ENCODE measurements at places on chromosomes 12 and 14.

DNA sequence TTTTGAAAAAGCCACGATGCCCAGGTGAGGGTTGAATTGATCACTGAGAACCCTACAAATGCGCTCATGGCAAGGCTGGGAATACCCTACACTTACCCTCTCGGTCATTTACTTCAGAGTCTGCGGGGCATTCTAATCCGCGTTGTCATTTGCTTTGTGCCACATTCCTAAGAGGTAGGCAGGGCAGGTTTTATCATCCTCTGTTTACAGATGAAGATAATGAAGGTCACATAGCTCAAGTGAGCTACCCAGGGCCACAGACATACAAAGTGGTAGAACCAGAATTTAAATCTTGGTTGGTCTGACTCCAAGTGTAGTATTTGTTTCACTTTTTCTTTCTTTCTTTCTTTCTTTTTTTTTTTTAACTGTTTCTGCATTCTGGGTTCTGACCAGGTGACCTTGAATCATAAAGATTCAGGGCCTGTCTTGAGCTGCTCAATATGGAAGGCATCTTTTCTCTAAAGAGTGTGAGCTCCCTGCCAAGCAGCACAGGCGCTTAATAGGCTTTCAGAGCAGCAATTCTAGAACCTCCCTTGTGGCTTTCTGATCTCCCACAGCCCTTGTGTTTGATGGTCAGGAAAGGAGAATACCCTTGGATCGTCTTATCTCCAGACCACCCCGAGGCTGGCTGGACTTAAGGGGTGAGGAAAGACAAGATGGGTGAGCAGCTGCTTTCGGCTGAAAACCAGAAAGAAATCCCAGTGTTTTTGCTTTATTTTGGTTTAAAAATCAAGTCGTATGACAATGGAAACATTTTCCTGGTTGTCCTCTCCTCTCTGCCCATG lies 662 bp upstream of the BATF start:
- DNase-seq, result no peak

DNA sequence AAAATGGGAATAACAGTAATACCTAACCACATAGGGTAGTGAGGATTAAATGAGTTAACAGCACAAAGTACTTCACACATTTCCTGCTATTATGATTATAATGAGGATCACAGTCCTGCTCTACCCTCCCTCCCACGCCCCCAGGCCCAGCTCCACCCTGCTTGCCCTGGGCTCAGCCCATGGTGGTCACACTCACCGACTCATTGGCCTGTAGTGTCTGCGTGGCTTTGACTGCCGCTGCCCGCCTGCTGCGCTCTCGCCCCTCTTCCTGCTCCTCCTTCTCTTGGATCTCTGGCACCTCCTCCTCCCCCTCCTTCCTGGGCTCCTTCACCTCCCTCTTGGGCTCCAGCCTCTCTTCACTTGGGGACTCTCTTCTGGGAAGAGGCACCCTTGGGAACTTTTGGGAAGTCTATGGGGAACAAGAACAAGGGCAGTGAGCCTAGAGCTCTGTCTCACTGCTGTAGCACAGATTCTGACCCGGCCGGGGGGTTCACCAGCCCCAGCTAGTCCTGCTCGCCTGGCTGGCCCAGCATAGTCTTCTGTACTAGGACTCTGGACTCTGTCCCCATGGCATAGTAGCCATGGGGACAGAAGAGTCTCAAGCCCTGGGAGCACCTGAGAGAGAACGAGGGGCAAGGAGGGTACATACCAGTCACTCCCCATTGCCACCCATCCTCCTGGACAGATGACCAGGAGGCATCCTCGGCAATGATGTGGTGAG lies 7.1 kb upstream of the PNMA1 start:
- no peak for DNase-seq

DNA sequence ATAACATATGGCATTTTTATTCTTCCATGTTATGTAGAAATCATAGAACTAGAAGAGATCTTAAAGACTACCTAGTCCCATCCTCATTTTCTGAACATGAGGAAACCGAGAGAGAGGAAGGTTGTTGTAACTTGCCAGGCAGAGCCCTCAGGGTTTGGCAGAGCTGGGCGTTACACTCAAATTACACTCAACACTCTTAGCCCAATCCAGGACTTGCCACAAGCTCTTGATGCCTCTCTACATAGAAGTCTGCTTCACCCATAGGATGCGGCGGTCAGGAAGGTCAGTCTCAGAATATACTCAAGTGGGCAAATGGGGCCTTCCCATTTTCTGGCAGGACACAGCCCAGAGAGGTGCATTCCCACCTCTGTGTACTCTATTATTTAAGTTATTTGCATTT lies 208.1 kb downstream of the ZFP36L1 start:
- no peak for DNase-seq

- DNase-seq, result no peak
Measured at GRCh38 chr12:53735556-53735955, 8.3 kb upstream of the CALCOCO1 start.

DNA sequence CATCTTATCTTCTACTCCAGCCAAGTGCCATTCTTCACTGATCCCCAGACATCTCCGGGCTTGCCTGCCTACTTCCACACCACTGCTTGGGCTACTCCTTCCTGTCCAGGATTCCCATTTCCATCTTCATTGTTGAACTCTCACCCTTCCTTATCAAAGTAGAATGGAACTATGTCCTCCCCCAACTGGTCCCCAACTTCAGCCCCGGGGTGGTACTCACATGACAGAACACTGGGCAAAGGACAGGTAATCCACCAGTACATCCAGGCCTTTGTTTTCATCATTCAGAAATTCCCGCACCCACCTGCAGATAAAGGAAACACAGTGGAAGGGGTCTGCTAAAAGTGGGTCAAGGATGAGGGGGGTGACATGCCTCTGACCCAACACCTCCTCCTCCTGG lies 38.4 kb downstream of the PRPF40B start:
- DNase-seq, result no peak

DNA sequence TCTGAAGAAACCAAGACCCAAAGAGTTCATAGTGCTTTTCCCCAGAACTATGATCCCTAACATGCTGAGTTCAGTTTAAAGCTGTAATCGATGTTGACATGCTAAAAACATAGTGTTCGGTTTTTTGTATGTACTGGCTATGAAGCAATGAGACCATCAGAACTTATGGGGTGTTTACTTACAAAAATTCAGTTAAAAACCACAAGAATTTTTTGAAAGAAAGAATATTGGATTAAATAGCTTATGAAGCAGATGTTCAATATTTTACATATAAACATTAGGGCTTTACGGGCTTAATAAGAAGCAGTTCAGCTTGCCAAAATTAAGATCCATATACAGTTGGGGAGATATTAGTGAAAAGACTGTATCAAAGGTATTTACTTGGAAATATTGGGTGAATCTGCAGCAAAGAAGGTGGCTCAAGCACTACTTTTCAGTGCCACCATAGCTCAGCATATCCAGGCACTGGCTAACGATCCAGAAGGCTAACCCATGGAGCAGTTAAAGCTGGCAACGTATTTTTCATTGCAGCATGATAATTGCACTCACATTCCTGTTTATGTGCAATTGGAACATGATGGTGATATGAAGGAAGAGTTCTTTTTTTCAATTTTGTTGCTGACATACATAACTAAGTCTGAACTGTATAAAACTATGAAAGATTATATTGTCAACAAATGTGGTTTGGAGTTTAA lies 125.9 kb downstream of the EFCAB11 start:
- no peak for DNase-seq

DNA sequence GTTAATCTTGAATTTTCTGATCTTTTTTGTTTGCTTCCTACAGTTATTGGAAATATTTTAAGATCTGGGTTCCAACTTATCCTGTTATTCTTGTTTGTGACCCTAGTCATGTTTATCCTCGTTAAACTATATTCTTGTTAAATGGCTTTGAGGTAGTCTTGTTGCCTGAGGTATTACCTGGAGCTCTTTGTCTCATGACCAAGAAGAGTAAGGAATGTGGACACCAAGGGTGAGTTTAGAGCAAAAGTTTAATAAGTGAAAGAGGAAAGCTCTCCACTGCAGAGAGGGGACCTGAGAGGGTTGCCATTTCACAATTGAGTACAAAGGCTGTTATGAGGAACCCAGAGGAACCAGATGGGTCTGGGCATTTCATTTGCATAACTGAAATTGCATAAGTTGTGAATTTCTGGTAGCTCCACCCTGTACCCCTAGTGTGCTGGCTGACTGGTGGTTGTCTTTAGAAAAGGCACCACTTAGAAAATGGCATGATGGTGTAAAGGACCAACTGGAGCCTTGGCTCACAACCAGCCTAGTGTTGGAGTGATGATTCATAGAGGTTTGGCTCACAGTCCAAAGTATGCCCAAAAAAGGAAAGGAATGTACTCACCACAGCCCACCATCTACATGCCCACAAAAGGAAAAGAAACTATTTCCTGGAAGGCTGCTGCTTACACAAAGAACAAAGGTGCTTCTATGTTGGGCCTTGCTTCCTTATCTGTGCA lies 36.7 kb upstream of the RESF1 start:
- peak; percentile 22 for DNase-seq

DNA sequence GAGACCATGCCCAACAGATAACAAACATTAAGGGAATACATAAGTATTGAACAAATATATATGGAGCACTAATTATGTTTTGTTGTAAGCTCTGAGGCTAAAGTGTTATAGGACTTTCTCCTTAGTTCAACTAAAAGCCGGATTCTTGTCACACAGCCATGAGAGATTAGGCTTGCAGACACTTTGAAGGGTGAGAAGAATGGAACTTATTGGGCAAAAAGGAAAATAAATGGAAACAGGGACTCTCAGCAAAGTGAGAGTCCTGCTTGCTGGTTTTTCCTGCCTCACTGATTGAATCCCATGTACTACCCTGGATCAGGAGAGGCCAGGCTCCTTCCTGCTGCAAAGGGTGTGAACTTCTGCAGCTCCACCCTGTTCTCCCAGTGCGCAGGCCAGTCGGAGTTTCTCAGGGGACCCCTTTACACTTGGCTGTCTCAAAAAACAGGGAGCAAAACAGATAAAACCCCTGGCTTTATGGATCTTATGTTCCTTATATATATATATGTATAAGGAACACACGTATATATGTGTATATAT lies 77.1 kb upstream of the FUT8 start:
- DNase-seq, result no peak

DNA sequence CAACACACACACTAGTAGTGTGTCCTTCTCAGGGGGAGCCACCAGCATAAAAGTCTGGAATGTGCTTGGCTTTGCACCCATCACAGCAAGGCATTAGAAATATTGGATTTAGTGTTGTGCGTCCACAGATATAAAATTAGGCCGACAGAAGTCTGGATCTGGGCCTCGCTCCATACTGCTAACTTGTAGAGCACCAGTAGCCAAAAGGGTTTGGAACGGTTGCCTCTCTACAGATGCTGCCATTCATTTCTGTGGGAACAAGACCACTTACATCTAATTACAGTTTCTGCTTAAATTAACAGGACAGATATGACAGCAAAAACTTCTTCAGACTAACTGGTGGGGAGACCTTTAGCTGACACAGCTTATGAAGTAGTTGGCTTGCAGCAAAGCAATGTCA lies 94.2 kb downstream of the EXOC5 start:
- no peak for DNase-seq

GRCh38 chr12:47812797-47813510 lies 6.7 kb downstream of the HDAC7 start:
- peak; percentile 98 for DNase-seq

DNA sequence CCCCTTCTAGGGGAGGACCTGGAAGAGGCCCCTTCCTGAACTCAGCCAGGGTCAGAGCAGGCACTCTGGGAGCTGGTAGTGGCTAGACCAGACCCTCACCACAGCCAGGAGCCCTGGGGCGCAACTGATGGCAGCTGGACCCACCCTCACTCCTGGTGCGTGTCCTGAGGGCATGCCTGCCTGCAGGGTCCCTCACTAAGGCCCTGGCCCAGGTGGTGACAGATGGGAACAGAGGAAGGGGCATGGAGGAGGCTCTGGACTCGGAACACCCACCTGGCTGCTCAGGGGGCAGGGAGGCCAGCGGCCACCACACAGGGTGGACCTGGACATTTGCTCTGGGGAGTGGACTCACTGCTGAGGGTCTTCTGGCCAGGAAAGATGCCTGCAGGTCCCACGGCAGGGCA lies 342.2 kb upstream of the SFSWAP start:
- DNase-seq, result no peak

DNA sequence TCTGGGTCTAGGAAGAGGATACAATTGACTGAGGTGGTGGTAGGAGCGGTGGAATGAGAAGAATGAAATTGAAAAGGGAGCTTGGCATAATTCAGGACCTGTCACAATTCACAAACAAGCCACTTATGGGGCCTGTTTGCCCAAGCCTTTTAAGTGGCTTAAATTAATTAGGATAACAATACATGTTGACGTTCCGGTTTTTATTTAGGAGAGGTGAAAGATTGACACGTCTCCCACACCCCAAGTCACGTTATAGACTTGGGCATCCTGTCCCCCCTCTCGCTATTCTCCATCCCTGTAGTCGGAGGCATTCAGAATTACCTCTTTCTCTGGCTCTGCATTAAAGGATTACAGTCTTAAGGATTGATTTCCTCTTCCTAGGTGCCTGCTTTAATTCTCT lies 954 bp upstream of the CALCOCO1 start:
- DNase-seq, result no peak

- peak; percentile 56 for DNase-seq
Measured at GRCh38 chr12:75488553-75488952, 8.0 kb downstream of the GLIPR1 start.

DNA sequence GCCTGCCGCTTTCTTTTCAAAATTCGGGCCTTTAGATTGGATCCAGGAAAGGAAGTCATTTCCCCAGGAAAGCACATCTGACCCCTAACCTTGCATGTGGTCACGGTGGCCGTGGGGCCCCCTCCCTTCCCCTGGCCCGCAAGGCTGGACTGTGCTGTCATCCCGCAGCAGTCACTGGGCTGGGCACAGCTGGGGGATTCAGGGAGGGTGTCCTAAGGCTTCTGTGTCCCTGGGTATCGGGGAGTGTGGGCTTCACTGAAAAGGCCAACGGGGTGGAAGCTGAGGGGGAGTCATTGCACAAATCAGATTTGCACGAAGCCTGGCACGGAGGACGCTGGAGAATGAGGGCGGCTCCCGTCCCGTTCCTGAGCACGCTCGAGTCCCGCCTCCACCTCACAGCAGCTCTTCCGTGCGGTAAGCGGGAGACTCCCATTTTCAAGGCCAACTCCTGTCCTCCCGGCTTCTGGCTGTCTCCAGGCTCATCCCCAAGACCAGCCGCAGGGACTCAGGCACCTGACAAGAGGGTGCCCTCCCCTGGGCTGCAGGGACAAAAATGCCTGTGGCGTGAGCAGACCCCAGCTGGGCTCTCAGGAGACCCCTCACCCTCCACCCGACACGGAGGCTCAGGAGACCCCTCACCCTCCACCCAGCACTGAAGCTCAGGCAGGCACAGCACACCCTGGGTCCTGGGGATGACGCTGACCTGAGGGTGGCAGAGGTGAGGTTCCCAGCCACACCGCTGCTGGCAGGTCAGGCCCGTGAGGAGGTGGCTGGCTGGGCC lies 9.6 kb downstream of the XRCC3 start:
- DNase-seq, result no peak

Measured in common myeloid progenitor, CD34-positive (primary cell).